Stimulated activated CD4-positive, alpha-beta T cell treated with anti-CD3 and anti-CD28 coated beads, Interleukin-2, amount 100 ng/mL, for 4 hours (primary cell): ENCODE measurements at places on chromosomes 5 and 9.

GRCh38 chr9:4174546-4175175 is 125.2 kb downstream of the GLIS3 start:
- DNase-seq = no peak

- DNase-seq = no peak
Observed at GRCh38 chr9:13845460-13845859, 468.5 kb downstream of the NFIB start.

DNA sequence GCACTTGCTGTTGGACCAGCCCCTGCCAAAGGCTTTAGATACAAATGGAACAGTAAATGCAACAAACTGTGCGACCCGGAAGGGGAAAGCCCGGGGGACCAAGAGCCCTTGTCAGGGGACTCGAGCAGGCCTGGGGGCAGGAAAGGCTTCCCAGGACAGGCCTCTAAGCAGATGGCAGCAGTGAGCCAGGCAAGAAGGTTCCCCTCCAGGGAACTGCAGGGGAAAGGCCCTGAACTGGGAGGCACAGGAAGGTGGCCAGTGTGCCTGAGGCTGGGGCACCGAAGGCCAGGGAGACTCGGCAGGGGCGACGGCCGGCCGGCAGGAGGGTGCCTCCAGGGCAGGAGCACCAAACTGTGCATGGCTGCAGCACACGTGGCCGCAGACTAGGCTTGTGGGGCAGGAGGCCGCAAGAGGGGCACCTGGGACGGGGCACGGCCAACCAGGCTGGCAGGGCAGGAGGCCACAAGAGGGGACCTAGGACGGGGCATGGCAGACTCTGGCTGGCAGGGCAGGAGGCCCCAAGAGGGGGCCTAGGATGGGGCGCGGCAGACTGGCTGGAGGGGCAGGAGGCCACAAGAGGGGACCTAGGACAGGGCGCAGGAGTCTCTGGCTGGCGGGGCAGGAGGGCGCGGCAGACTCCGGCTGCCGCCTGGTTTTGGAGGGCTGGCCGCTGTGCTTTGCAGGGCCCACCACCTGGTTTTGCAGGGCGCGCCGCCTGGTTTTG is 10.0 kb downstream of the VAV2 start:
- DNase-seq = no peak

GRCh38 chr5:126544087-126544740 is 50.8 kb downstream of the ALDH7A1 start:
- no peak for DNase-seq

DNA sequence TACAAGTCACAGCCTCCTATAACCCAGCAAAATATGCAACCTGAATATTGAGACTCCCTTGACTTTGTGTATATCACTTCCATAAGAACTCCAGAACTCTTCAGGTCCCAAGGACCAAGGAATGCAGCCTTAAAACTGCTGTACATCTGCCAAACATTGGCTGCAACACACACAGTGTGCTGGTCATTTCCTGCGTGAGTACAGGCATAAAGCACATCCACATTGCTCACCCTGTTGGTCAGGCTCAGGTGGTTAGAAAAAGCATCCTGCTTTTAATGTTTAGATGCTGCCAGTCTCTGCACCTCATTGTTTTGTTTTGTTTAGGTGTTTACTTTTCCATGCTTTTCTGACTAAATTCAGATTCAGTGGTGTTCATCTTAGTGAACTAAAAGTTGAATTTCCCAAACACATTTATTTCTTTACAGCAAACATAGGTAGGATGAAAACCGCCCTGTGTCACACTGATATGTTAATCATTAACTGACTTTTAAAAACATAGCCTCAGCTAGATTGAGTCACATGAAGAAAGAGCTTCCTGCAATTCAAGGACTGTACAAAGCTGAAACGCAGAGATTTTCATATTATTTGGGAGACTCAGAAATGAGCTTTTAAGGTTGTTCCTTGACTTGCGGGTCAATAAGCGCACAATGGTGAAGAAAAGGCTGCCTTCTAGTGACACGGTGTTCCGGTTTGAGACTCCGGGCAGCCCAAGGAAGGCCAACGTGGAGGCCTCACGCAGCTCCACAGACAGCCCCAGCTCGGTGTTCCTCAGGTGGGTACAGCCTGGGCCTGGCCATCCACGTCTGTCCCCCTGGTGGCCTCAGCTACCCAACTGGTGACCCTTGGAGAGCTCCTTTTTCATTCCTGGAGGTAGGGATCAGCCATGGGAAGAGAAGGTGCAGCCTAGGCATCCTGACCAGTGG is 52.2 kb upstream of the GRAMD2B start:
- no peak for DNase-seq

GRCh38 chr5:126452477-126452876 is 29.3 kb downstream of the GRAMD2B start:
- DNase-seq = no peak

- no peak for DNase-seq
Observed at GRCh38 chr5:166329149-166329800, 1962.2 kb upstream of the WWC1 start.
